ENCODE measurements at places on chromosomes 6 and 20. TPM values are rescaled to one million over a fixed set of nuclear protein-coding genes. Genes with fewer than 3 reads are reported as not detected.

DNA sequence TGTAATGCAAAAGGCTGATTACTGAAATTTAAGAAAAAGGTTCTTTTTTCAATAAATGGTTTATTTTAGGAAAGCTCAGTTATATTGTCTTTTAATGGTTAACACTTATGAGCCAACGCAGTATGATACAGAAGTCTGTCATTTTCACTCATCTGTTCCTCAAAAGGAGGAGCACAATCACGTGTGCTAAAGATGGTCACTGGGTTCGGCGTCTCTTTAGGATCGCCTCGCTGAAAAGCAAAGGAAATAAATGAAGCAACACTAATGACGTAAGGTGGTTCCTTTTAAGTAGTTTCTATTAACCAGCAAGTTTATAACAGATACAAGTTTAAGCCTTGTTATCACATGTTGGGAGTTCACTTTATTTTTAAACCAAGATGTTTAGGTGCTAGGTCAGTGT is 125.7 kb downstream of the MAP3K4 start:
- no peak for DNase-seq

The TRIM31 gene
- total RNA-seq = not detected

DNA sequence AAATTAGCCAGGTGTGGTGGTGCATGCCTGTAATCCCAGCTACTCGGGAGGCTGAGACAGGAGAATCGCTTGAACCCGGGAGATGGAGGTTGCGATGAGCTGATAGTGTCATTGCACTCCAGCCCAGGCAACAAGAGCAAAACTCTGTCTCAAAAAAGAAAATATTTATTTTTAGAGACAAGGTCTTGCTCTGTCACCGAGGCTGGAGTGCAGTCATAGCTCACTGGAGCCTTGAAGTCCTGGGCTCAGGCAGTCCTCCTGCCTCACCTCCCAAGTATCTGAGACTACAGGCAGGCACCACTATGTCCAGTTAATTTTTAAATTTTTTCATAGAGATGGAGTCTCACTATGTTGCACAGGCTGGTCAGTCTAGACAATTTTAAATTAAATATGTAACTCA is 16.2 kb upstream of the CEBPB start:
- no peak for DNase-seq

DNA sequence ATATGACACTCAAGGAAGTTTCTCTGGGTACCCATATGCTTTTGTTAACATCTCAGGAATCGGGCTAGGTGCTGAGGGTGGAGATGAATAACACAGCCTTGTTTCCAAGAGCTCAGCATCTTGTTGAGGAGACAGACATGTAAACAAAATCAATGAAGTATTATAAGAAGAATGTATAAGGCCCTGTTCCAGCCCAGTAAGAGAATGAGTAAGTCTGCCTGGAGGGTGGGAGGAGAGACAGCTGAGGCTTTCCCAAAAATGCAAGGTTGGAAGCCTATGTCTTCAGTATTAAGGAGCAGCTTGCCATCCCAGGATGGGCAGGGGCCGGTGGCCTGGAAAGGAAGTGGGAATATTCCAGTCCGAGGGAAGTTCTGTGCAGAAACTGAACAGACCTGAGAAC is 615.3 kb upstream of the BTBD3 start:
- DNase-seq = no peak

DNA sequence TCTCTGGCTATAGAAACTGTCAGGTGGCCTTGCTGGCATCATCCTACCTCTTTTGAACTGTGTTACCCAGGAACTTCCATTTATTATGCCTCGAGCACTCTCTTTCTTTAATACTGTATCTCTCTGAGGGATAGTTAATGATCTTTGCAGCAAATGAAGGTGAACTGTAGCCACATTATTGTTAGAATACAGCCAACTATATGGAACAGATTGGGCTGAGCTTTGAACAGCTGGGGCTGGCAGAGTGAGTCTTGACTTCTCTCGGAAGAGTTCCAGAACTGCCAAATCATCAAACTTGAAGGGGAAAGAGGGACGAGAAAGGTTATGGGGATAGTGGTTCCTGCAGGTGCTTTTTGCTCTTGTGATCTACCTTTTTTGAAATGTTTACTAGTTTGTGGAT is 237.7 kb downstream of the PRL start:
- DNase-seq = no peak

- DNase-seq = peak; percentile 13
Measured at GRCh38 chr6:138722425-138723371, 50.9 kb upstream of the CCDC28A start.

DNA sequence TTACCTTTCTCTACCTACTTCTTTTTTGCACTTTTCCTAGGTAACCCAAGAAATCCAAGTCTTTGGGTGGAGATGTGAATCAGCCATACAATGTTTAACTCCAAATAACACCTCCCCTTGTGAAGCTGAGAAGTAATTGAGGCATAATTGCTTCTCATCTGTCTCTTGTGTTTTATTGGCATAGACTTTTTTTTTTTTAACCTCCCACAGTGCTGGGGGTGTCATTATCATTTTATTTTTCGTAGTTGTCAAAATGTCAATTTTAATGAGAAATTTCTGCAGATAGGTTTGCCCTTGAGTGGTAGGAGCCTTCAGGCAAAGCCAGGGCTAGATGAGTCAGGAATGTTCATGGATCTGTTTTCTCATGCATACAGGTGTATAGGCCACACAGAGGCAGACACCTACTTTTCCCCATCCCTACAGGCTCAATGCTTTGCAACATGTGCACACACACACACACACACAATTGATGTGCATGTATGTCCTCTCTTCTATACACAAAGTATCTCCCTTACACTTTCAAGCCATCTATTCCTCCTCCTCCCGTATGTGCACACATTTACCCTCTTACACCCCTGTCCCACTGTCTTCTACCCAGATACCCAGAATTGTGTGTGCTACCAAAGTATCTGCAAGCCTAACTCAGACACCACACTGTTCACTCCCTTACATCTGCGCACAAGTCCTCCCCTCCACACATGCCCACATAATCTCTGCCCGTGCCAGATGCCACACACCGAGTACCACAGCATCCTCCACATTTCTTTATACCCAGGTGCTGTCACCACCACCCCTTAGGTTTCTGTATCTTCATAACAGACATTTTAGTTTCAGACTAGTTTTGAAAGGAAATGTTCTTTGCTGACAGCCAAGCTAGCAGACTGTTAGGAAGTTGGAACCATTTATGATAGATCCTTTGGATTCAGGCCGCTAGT is 22.0 kb downstream of the RALY start:
- no peak for DNase-seq

DNA sequence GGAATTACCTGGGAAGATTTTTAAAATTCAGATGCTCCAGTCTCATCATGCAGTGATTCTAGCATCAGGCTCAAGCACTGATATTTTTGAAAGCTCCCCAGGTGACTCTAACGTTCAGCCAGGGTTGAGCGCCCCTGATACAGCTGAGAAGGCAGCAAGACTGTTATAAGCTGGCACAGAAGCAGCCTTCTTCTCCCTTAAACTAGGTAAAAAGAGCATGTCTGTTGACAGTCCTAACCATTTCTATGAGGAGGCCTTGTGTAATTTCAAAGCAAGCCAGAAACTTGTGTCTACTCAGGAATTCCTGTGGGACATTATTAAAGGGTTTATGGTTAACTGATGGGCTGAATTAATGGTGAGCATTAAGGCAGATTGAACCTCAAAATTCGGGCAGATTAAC is 141.9 kb downstream of the PDE7B start:
- no peak for DNase-seq

The GMPR gene
- total RNA-seq = 0.47 TPM

DNA sequence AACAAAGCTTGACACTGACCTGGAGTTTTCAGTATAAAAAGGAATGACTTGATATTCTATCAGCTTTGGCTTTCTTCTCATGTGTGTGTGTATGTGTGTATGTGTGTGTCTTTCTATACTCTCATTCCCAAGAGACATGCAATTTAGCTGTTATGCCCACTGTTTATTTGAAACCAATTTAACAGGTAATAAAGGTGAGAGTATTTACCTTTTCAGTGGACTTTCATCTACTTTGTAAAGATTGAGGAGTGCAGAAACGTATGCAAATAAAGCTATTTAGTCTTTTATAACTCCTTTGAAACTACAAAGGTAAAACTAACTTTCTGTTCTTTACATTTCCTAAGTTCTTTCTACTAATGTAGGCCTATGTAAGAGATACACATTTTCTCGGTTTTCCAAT is 103.5 kb upstream of the HS3ST5 start:
- DNase-seq = no peak

The ULBP2 gene
- 4.5 TPM for total RNA-seq

The EDN3 gene
- total RNA-seq = not detected

GRCh38 chr6:52550014-52550575 is 26.8 kb downstream of the TRAM2 start:
- DNase-seq = no peak

- DNase-seq = no peak
Measured at GRCh38 chr6:152265651-152266050, 371.5 kb downstream of the SYNE1 start.

- no peak for DNase-seq
Measured at GRCh38 chr20:48193627-48194425, 408.5 kb upstream of the SULF2 start.

The LST1 gene
- total RNA-seq = not detected

DNA sequence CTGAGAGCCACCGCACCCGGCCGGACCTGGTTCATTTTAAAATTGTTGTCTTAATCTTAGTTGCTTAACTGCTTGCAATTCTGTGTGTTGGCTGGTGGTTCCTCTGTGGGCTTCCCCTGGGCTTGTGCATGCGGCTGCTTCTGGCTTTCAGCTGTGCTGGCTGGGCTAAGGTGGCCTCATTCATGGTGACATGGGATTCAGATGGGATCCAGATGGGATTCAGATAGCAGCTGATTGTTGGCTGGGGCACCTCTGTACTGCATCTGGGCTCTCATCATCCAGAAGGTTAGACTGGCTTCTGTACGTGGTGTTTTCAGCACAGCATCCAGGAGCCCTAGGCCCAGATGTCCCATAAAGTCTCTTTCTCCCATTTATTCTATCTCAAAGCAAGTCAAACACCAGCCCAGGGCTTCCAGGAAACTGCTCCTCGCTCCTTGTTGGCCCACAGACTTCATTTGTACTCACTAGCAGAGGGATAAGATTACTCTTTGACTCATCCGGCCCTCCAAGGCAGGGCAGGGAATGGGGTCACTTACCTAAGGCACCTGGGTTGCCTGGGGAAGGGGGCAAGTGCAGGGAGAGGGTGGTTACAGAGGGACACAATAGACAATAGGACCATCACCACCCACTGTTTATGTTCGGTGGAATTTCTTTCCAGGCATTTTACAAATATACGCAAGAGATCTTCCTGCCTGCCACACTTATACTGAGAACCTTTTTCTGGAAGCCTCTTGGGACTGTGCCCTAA is 10.2 kb upstream of the PEDS1 start:
- no peak for DNase-seq

- no peak for DNase-seq
Measured at GRCh38 chr6:47334334-47334733, 24.6 kb upstream of the TNFRSF21 start.

- DNase-seq = no peak
Measured at GRCh38 chr20:1435337-1435699, 31.3 kb downstream of the NSFL1C start.

- no peak for DNase-seq
Measured at GRCh38 chr20:24699321-24700165, 230.1 kb downstream of the SYNDIG1 start.

DNA sequence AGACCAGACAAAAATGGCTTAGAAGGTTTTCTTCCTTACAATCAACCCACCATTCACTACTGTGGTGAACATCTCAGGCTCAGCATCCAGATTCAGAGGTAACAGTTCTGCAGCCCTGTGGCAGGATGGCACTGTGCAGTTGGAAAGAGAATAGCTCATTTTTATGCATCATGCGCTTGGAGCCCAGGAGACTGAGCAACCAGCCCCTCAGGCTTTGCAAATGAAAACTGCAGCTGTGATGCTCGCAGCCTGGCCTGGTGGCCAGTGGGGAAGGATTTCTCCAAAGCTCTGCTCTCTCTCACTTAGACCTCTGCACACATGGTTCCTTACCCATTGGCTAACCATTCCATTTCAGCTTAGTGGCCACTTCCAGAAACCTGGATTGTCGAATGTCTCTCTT is 45.8 kb downstream of the GABRR2 start:
- no peak for DNase-seq

DNA sequence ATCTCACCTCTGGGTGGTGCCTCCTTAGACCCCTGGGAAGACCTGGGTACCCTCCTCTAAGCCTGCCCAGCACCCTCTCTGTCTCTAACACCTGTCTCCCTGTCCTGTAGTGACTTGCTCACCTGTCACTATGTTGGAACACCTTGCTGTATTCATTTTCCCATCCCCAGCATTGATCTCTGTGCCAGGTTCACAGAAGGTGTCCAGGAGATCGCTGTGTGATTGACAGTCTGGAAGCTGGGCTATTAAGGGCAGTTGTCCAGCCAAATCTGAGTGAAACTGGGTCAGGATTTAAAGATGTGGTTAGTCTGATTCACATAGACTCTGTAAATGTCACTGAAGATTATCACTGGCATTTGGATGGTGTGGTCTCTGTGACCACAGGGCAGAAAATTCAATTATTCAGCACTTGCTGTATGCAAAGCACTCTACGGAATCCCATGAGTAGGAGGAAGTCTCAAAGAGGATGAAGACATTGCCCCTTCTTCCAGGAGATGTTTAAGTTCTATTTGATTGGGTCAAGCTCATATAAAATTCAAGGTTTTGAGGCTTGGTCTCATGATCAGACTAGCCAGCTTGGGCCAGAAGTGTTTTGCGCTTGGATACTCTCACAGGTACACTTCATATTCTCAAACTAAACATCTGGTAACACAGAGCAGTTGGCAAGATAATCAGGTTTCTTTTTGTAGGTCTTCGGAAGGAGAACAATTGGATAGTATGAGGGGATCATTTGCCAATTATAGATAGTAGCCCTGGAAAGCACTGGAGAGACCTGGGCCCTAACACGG is 57.8 kb upstream of the TAGAP start:
- no peak for DNase-seq

GRCh38 chr20:14406495-14406894 is 69.1 kb upstream of the FLRT3 start:
- peak; percentile 24 for DNase-seq

- no peak for DNase-seq
Measured at GRCh38 chr6:32844839-32845383, 1.1 kb upstream of the PSMB8 start.

The ATP6V1G2 gene
- total RNA-seq = 0.23 TPM

DNA sequence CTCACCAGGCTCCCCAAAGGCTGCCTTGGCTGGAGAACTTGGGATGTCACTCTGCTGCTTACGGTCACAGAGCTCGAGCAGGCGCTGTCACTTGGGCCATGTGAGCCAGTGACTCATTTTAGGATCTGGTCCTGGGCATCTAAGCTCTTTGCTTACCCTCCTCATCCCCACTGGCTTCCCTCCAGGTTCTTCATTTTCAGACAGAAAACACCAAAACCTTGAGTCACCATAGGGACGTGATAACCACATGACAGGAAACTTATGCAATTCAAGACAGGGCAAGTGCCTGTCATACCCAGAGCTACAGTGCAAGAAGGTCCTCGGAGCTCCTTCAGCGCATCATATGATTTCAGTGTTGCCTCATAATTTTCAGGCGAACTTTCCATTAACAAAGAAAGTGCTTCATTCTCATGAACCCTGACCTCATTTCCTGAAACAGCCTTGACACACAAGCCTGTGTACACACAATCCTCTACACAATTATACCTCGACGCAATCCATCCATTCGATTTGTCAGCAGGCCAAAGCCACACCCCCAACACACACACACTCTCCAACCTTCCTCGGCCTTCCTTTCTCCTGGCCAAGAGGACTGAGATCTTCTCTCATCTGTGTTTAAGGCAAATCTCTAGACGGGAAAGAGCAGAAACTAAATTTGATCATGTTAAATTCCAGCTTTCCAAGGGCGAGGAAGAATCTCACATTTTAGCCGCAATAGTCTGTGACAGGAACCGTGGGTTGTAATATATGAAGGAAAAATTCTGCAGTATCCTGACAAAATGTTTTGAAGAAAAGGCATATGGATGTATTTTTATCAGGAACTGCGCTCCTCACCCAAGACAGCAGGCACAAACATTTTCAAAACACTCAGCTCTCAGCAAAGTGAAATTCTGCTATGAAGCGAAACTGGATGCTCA is 25.3 kb downstream of the TBC1D7 start:
- peak; percentile 5 for DNase-seq
